ENCODE measurements at places on chromosomes 6 and 20.
A peak's percentile ranks its signal among the peaks of the same experiment; 100 is the strongest.

- DNase-seq = no peak
Measured at GRCh38 chr6:108836061-108836460, 12.2 kb upstream of the ARMC2 start.

- DNase-seq = no peak
Measured at GRCh38 chr20:33434434-33434833, 9.1 kb downstream of the SNTA1 start.

GRCh38 chr6:21213492-21213891, 380.1 kb upstream of the SOX4 start:
- no peak for DNase-seq

- no peak for DNase-seq
Measured at GRCh38 chr6:32112431-32112980, 3.4 kb upstream of the TNXB start.

DNA sequence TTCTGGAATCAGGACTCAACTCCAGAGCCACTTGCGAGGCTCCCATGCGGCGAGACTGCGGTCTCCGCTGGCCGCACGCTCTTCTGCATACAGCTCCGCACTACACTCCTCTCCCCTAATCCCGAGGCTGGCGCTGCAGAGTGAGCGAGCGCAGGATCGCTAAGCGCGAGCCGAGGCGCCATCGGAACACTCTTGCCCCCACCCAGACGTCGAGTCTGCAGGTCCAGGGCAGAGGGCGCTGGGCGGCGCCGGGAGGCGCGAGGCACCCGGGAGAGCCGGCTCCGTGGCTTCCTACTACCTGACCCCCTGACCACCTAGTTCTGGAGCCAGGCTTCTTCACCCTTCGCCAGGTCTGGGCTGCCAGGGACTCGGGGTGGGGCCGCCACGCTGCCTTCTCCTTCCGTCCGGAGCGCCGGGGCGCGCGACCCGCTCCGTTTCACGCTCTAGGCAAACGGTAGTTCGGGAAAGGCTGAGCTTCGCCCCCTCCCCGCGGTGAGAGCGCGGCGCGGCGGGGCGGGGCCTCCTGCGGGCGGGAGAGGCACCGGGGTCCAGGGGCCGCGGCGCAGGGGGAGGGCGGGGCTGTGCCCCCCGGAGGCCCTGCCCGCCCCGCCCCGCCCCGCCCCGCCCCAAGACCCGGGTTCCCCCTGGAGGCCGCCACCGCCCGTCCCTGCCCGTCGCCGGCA, 5.4 kb upstream of the TUBB2A start:
- peak; percentile 35 for DNase-seq

GRCh38 chr6:116648156-116648555, 20.4 kb downstream of the ZUP1 start:
- no peak for DNase-seq

- DNase-seq = no peak
Measured at GRCh38 chr20:58390659-58391035, 1.6 kb downstream of the VAPB start.

- no peak for DNase-seq
Measured at GRCh38 chr6:144294016-144294415, 8.9 kb downstream of the UTRN start.

DNA sequence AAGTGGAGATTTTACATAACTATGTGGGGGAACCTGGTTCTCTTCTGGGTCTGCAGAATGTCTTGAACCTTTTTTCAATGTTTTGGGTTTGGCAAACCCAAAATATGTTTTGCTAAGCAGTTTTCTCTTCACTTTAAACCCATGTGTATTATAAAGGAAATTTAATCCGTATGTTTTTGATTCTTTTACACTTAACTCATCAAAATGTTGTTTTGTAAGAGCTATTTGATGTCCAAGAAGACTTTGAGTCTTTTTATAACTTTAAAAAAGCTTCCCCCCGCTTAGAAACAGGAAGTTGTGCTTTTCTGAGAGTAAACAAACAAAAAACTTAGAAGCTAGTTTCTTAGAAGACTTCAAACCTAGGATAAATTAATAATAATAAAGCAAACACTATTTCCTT, 81.9 kb upstream of the CEP162 start:
- DNase-seq = no peak

DNA sequence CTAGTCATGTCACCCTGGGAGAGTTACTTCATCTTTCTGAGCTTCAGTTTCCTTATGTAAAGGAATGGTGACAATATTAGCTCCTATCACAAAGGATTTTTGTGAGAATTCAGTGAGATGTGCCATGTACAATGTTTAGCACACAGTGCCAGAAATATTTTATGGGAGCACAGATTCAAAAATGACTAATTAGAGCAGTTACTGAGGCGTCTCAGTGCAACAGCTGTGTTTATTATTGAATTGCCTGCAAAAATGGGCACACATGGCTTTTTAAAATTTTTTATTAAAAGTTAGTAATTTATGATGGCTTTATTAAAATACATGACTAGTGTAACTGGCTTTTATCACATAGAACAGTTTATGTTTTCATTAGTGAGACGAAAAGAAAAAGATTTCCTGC, 134.3 kb upstream of the AHI1 start:
- DNase-seq = no peak

DNA sequence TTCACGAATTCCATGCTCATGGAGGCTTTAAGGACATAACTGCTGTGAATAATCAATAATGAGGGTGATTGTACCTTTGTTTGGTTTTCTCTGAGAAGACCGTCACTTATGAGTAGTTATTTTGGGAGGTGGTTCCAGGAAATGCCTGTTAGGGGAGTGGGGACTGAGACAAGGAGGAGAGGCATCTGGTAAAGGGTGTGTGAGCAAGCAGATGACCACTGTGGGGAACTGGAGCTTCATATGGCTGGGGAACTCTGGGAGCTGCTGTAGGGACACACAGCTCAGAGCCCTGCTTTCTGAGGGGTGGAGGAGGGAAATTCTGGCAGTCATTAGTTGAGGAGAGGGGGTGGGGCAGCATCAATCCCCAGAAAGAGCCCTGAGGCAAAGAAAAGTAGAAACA, 71.3 kb upstream of the TINAG start:
- DNase-seq = no peak

- DNase-seq = no peak
Measured at GRCh38 chr6:1473166-1473565, 83.8 kb downstream of the FOXF2 start.

- no peak for DNase-seq
Measured at GRCh38 chr6:169592558-169592957, 109.3 kb downstream of the WDR27 start.

GRCh38 chr6:121732641-121733040, 297.2 kb downstream of the GJA1 start:
- no peak for DNase-seq

DNA sequence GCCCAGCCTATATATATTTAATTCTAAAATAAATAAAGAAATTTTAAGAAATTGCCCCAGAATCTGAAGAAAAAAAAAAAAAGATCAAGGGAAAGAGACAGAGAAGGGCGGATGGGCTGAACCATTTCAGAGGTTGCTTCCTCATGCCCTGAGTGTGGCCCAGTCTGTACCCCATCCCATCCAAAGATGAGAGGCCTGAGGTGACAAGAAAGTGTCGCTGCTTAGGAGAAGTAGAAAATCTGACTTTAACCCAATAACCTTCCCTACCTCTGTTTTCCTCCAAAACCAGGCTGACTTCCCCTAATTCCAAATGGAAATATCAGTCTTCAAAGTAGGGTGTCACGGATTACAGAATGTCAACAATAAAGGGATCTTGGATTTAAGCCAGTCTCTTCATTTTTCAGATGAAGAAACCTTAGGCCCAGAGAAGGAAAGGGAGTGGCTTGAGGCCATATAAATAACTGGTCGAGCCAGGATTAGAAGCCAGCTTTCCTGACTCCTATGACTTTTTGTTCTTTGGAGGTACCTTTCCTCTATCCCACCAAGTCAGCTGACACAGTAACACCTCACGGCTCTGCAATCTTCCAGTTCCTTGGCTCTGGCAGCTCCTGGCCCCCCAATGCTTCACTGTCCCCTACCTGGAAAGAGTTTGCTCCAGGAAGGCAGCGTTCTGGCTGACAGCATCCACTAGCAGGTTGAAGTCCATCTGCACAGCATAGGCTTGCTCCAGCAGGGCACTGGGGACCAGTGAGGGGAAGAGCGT, 10.1 kb downstream of the GSS start:
- DNase-seq = no peak

Data from stimulated activated CD8-positive, alpha-beta memory T cell treated with anti-CD3 and anti-CD28 coated beads, Interleukin-15, amount 100 ng/mL, for 48 hours (primary cell).